A549 treated with dexamethasone at 1 μM for 4 hours (cell line): ENCODE measurements at places on chromosomes 6 and 20. TPM values are rescaled to one million over a fixed set of nuclear protein-coding genes. Genes with fewer than 3 reads are reported as not detected.

Gene ZNF334
- not detected in 5 replicates for total RNA-seq

Gene TREML2
- total RNA-seq: not detected in 5 replicates

Gene TMEM74B
- total RNA-seq: 2.4 to 3.5 TPM (median 3.1 TPM) in 5 replicates

Gene IBTK
- 24.2 to 34.3 TPM (median 29.2 TPM) in 5 replicates for total RNA-seq

Gene PHACTR1
- 0.01 to 0.02 TPM in 2 of 5 replicates, not detected in the others for total RNA-seq

Gene GGTLC1
- total RNA-seq: not detected in 5 replicates

Gene XPO5
- 24.3 to 29.7 TPM (median 27.4 TPM) in 5 replicates for total RNA-seq

Gene PGC
- total RNA-seq: 0.09 to 0.14 TPM (median 0.10 TPM) in 3 of 5 replicates, not detected in the others
